Foreskin fibroblast (primary cell): ENCODE measurements at places on chromosomes 13 and 19.
A peak's percentile ranks its signal among the peaks of the same experiment; 100 is the strongest.

DNA sequence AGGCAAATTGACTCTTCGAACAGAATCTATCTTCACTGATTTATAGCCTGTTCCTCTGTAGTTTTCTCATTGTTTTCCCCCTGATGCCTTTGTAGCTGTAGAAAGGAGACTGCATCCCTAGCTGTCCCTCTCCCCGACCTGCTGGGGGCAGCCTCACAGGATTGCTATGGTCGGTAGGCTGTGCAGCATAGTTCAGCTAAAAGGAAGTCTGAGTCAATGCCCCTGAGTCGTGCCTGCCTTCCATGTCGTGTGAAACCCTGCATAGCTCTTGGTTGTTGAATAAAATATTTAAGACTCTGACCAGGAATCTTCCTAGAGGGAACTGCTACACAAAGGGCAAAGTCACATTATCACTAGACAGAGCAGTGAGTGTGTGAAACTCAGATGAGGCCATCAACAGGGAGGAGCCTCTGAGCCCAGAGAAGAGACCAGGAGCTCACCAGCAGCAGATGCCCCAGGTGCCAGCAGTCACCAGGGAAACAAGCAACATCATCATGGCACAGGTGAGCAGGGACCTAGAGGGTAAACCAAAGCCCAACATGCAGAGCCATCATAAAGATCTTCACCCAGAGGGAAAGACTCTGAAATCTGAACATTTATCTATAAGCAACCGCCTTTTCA, 108.4 kb upstream of the NBEA start:
- peak; percentile 3 for DNase-seq

DNA sequence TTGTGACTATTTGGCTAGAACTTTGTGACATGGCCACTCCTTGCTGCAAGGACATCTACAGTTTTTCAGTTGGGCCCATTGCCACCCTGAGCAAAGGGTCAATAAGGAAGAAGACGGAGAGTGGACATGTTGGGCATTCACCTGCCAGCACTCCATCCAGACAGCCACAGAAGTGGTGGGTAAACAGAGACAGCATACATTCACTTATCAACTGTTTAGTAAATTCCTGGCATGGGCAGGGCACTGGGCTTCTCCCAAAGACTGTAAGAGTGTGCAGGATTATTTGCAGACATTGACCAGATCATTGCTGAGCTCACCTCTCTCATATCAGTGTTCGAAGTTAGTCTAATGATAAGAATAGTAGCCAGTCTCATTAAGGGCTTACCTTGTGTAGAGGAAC, 29.2 kb downstream of the SIPA1L3 start:
- no peak for DNase-seq

DNA sequence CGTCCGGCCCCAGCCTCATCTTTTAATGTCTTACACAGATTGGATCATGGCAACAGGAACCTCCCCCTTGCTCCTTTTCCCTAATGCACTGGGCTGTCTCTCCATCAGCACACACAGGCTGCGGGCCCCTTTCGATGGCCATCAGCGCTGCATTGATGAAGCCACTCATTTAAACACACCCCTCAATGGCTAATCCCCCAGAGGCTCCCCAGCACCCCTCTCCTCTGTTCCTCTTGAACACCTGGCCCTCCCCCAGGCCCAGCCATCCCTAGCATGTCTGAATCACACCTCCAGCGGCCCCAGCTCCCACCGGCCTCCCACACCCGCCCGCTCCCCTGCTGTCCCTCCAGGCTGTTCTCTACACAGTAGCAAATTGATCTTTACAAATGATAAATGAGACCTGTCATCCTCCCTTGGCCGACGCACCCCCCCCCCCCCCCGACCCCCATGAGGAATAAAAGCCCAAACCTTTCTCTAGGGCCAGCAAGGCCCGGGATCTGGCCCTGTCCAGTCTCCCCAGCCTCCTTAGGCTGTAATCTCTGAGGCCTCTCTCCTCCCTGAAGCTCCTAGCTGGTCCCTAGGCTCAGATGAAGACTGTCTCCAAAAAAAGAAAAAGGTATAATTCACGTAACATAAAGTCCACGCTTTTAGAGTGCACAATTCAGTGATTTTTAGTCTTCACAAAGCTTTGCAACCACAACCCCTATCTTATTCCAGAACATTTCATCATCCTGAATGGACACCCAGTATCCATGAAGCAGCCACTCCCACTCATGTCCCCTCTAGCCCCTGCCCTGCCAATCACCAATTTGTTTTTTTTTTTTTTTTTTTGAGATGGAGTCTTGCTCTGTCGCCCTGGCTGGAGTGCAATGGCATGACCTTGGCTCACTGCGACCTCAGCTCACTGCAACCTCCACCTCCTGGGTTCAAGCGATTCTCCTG, 7.4 kb downstream of the RPL28 start:
- no peak for DNase-seq

- DNase-seq, result no peak
These were observed 21.9 kb downstream of the KCTD12 start for GRCh38 chr13:76864259-76864658.

- DNase-seq, result no peak
These were observed 13.8 kb downstream of the PAK4 start for GRCh38 chr19:39139305-39139874.

- DNase-seq, result no peak
These were observed 603 bp downstream of the ZC3H13 start for GRCh38 chr13:46051968-46052318.

GRCh38 chr13:109148243-109148642, 518.8 kb downstream of the MYO16 start:
- peak; percentile 79 for DNase-seq

- no peak for DNase-seq
These were observed 127.2 kb upstream of the ARGLU1 start for GRCh38 chr13:106695139-106695538.

GRCh38 chr13:98941126-98941525, 36.7 kb downstream of the DOCK9 start:
- DNase-seq, result no peak

DNA sequence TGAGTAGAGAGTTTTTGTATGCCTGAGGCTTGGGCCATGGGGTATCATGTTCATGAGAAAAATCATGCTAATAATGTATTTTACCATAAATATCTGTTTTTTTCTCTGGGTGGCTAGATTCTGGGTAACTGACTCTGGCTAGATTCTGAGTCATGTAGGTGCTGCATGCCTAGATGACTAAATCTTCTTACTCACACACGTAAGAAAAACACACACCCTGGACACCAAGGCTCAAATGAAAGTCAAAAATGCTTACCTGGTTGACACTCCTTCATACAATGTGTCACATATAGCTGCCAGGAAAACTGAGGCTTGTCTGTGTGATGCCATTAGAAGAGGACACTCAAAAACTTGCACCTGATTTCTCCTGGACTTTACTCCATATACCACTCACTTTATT, 597.4 kb upstream of the SLITRK1 start:
- DNase-seq, result no peak

DNA sequence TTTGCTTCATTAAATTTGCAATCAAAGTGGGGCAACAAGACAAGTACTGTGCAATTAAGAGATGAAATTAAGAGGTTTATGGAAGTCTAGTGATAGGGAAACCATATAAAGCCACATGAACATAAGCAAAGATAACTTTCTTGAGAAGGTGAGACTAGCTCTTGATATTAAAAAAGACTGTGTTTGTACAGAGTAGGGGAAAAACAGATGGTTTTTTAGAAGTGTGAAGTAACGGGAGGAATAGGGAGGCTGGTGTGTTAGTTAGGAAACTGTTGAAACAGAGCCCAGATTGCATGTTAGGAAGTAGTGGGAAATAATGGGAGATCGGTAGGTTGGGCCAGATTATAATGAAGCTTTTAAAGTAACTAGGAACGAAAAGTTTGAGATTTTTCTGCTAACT, 149.8 kb upstream of the FREM2 start:
- DNase-seq, result no peak
